ENCODE measurements at places on chromosomes 12 and 14. TPM values are rescaled to one million over a fixed set of nuclear protein-coding genes. Genes with fewer than 3 reads are reported as not detected.

DNA sequence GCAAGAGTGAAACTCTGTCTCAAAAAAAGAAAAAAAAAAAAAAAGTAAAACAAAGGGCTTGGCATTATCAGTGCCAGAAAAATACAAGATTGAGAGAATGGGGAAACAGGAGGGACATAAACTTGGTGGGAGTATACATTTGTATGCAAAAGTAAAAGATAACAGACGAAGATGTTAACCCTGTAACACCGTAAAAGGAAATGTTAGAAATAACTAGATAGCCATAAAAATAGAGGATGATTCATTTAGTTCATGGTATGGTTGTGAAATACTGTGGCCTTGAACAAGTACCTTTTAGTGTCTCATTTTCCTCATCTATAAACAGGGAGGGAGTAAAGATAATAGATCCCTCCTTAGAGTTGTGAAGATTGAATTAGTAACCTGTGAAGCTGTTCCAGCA, 33.3 kb downstream of the ATP2A2 start:
- DNase-seq = peak; percentile 83

GRCh38 chr12:53751336-53752191, at the start of gene CISTR:
Gene CISTR, minus strand, starts transcription at chr12:53751979.
- no peak for DNase-seq

DNA sequence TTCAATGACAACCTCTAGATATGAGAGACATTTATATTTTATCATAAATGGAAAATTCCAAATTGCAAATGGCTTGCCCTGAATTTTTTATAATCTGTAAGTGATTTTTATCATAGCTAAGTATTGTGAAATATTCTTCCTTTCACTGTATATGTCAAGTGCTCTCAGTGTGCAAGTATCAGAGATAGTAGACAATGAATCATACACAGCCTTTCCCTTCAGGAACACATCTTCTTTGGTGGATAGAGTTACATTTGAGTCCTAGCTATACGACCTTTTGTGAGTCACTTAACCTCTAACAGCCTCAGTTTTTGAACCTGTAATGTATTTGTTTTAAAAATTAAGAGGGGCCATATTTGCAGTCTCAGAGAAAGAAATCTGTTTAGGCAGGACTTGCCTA, 350.7 kb upstream of the SEL1L start:
- no peak for DNase-seq

SYCP3 gene
- 0.26 TPM for total RNA-seq

ZDHHC22 gene
- not detected for total RNA-seq

DNA sequence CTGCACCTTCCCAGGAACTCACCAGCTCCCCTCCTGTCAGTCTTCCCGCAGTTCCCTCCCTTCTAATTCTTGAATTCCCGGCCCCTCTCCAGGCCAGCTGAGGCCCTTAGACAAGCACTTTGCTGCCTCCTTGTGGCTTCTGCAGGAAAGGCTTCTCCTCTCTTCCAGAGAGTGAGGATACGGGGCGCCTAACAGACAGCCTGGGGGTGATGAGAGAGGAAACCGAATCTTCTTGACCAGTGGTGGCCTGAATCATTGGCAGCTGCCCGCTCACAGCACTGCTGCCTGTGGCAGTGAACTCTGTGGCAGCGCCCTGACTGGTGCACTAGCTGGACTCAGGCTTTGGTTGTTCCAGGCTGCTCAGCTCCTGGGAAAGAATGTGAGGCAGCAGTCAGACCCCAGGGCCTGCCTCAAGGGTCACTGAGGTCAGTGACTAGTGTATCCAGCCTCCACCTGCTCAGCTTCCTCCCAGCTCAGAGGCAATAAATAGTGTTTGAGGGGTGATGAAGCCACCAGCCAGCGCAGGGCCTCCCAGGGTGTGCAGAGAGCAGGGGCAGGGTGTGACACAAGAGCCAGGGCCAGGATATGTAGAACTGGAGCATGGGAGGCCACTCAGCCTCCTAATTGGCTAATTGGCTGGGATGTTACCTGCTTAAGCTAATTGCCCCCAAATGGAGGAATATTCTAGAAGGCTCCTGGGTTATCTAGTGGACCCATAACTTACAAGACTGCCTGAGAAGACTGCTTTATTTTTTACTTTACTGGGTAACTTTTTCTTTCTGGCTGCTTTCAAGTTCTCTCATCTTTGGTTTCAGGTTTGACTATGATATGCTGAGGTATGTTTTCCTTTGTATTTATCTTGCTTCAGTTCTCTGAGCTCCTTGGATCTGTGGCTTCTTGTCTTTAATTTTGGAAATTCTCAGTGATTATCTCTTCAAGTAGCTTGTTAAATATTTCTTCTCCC, 12.9 kb upstream of the MCRS1 start:
- peak; percentile 63 for DNase-seq

DNA sequence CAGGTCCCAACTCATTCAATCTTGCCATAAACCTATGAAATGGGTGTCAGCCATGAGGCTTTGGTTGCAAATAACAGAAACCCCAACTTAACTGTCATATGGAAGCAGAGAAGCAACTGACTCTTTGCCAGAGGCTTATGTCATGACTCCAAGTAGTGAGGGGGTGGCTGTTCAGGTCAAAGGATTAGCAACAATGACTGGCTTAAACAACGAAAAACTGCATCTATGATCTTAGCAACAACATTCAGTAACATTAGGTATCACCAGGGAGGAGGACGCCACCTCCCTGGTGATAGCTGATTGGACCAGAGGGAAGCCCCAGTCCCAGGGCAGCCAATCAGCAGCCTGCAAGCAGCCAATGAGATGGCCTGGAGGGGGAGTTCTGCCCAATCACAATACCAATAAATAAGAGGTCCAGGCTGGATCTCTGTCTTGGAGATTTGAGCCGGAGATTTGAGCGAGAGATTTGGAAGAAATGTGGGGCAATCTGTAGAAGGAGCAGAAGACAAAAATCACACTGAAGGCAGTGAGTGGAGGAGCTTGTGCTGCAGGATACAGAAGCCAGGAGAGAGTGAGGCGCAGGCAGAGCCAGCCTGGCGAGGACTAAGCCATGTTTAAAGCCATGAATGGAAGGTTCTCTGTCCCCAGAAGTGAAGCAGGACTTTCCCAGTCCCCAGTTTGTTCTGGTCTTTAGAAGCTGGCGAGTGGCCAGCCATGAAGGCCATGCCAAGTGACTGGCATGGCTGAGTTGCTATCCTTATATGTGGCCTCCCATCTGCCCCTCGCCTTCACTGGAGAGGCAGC, 93.3 kb downstream of the CALM1 start:
- no peak for DNase-seq

DNA sequence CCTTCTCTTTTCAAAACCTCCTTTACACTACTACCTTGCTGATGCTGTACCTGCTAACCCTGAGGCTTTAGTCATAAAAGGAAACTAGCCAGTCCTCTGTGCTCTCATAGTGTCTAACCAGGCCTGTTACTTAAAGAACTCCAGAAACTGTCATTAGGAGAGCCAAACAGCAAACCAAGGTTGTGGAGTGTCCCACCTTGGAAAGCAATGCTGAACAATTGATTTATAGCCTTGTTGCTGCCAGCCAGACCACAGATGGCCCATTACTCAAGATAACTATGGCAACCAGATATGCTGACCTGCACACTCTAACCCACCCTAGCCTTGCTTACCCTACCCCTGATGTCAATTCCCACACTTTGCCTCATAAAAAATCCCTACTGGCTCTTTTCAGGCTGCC, 26.5 kb upstream of the BCAT1 start:
- DNase-seq = no peak

TXNDC16 gene
- 3.0 TPM for total RNA-seq

DNA sequence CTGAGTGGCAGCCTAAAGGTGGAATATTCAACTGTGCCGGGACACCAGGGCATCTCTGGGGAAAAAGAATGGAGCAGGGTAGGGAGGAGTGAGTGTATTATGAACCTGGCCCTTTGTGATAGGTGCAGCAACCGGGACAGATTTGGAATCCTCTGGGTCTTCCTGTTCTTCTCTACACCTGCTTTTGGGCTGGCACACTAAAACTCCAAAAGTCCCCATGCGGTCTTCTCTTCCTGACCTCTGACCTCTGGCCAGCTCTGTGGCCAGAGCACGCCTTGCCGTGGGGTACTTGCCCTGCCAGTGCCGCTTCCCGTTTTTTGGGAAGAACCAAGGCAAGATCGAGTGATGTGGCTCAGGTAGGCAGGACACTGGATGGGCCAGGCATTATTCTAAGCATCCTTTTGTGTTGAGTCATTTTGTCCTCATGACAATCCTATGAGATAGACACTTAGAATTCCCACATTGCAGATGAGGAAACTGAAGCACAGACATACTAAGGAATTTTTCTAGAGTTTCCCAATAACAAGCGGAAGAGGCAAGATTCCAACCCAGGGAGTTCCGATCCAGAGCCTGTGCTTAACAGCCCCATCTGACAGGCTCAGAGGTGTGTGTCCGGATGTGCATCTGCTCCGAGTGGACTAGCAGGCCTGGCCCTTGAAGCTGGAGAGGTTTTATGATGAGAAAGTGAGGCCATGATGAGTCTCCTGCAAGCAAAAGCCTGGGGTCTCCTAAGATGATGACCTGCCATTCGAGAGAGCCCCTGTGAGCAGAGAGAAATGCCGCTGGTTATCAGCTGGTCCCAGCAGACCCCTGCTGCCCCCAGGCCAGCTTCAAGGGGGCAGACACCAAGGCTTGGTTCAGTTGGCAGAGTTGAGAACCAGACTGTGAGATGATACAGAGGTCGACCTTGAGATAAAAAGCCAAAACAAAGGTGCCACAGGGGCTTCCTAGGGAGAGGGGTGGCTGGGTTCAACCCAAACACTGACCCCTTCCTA, 67.9 kb upstream of the ESRRB start:
- DNase-seq = no peak

DNA sequence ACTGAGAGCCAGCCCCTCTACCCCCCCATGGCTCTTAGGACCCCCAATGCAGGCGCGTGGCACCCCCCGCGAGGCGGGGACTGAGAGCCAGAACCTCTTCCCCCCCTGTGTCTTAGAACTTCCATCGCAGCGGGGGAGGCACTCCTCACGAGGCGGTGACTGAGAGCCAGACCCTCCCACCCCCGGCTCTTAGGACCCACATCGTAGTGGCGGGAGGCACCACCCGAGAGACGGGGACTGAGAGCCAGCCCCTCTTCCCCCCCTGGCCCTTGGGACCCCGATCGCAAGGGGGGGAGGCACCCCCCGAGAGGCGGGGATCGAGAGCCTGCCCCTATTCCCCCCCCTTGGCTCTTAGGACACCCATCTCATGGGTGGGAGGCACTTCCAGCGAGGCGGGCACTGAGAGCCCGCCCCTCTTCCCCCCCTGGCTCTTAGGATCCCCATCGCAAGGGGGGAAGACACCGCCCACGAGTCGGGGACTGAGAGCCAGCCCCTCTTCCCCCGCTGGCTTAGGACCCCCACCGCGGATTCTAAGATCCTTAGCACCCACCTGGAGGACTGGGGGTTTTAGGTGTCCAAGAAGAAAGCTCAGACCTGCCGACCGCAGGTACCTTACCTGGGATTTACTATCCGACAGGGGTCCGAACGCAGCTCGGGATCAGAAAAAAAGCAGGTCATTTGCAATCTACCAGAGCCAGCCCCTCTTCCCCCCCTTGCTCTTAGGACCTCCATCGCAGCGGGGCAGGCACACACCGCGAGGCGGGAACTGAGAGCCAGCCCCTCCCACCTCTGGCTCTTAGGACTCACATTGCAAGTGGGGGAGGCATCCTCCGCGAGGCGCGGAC, 44.9 kb downstream of the DDX11 start:
- DNase-seq = peak; percentile 10

DNA sequence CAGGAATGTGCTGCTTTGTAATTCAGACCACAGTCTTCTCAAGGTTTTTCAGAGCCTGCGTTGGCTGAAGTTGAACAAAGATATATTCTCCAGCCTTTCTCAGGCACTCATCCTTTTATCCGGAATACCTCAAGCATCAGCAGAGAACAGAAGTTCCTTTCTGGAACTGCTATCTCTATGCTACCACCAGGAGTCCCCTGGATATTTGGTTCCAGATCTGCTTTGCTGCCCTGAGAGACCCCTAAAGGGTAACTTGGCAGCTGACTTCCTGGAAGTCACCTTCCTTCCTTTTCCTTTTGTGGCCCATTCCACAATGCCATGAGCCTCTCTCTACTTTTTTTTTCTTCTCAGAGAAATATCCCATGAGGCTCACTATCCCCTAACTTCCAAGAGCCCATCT, 188.2 kb downstream of the PLCZ1 start:
- DNase-seq = peak; percentile 25

TEAD4 gene
- total RNA-seq = 7.4 TPM
